ENCODE measurements at places on chromosomes 5 and 9.
A peak's percentile ranks its signal among the peaks of the same experiment; 100 is the strongest.

GRCh38 chr5:127599320-127599719 lies 49.6 kb upstream of the CTXN3 start:
- DNase-seq = no peak

DNA sequence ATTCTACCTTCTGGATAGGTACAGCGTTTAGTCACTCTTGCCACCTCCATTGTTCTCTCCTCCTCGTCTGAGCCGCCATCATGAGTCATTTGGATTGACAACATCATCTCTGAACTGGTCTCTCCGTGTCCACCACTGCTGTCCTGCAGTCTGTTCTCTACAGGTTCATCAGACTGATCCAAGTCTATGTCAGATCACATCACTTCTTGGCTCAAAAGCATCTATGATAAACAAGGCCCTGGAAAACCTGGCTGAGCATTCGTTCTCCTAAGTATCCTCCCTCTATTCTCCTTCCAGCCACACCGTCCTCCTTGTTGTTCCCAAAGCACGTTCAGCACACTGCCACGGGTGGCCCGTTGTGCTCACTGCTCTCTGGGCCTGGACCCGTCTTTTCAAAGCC lies 50.5 kb downstream of the CTNND2 start:
- DNase-seq = no peak

GRCh38 chr9:4237748-4238511 lies 61.9 kb downstream of the GLIS3 start:
- peak; percentile 34 for DNase-seq

DNA sequence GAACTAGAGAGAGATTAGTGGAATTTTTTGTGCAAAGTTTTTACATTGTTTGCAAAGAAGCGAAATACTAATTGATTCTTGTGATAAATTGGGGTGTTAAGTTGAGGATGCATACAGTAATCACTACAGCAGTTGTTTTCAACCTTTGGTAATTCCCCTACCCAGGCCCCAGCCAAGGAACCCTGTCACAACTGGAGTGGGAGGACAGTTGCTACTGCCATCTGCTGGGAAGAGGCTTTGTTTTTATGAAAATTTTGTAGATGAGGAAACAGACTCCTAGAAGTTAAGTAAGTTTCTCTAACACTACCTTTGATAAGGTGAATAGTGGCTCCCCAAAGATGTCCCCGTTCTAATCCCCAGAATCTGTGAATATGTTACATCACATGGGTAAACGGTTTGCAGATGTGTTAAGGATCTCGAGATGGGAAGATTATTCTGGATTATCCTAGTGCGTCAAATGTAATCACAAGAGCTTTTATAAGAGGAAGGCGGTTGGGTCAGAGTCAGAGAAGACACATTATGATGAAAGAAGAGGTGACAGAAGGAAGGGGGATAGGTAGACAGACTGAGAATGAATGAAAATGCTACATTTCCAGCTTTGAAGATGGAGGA lies 34.0 kb upstream of the PPP1R2B start:
- DNase-seq = peak; percentile 43

- no peak for DNase-seq
Measured at GRCh38 chr5:118295045-118295444, 693.3 kb downstream of the DTWD2 start.

DNA sequence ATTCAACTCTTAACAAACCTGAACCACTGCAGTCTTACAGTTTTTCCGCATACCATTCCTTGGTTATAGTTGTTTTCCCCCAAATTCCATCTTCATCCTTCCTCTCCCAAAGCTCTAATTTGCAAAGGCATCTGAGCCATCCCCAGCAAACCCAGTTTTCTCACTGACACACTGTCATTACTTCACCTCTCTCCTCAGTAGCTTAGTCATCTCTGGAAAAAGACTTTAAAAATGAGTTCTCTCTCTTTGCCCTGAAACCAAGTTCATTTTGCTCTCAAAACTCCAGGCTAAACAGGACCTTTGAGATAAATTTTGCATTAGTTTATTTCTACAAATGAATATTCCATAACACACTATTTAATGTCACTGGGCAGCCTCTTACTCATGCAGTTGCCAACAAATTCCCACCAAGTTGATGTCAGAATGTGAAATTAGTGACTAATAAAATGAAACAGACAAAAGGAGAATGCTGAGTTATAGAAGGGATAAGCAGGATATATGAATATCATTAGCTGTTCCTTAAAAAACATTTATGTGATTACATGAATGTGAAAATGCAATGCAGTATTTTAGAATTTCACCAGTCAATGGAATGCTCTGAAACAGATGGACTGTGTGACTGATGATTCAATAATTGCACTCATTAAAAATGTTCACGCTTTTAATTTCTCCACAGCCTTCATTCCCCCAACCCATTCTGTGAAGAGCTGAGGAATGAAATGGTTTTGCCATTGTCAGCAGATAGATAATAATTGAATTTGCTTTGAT lies 107.4 kb upstream of the DMAC1 start:
- DNase-seq = peak; percentile 38

GRCh38 chr5:78717674-78718584 lies 69.4 kb upstream of the LHFPL2 start:
- peak; percentile 28 for DNase-seq

DNA sequence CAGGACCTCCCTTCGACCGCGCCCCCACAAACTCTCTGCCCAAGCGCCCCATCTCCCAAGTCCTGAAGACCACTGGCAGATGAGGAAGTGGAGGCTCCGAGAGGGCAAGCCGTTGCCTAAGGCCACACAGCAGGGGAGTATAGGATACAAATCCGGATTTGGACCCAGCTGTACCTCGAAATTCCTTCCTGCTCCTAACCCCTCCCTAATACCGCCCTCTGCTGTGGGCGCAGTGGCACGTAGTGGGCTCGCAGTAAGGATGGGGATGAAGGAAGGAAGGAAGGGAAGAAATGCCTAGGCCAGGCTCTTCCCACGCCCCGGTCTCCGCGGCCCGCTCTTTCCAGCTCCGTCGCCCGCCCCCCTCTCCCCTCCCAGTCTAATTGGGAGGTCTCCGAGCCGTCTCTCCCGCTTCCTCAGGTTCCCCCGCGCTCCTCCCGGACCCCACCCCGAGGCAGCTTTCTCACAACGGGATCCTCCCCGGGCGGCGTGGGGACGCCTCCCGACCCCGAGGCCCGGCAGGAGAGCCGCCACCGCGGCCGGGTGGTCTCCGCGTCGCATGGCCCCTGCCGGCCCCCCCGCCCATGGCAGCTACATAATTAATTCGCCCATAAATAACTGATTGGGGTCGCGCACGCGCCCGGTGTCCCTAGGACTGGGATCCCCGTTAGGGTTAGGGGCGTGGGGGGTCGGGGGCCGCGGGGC lies 138.9 kb downstream of the C9orf50 start:
- peak; percentile 61 for DNase-seq

- DNase-seq = peak; percentile 26
Measured at GRCh38 chr5:153399595-153399994, 90.9 kb upstream of the GRIA1 start.

GRCh38 chr9:27808864-27809263 lies 235.6 kb upstream of the C9orf72 start:
- no peak for DNase-seq

DNA sequence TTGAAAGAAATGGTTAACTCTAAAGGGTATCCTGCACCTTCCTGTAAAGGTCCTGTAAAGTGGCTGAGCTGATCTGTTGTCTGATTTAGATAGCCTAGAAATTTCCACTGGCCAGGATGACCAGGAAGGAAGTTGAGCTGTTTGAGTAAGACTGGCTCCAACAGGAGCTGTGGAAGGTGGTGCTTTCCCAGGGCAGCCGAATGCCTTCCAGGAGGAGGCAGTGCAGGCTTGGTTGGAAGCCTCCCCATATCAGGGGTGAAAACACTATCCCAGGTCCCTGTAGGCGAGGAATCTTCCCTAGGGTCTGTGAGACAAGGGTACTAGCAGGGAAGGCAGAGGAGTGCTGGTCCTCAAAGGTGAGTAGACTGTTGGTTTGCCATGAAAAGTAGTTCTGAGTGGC lies 98.4 kb downstream of the LIX1 start:
- no peak for DNase-seq
